IMR-90 (cell line): ENCODE measurements at places on chromosomes 6 and 20. TPM values are rescaled to one million over a fixed set of nuclear protein-coding genes. Genes with fewer than 3 reads are reported as not detected.

SALL4 gene
- polyA plus RNA-seq: 0.03 TPM in 1 of 2 replicates, not detected in the other

PNPLA1 gene
- not detected in 2 replicates for polyA plus RNA-seq

ZNF831 gene
- not detected in 2 replicates for polyA plus RNA-seq

PRKN gene
- 0.09 and 0.15 TPM in 2 replicates for polyA plus RNA-seq

SYTL3 gene
- polyA plus RNA-seq: 2.8 and 2.9 TPM in 2 replicates
